Suppressor macrophage (primary cell): ENCODE measurements at places on chromosomes 12 and 14.

- no peak for DNase-seq
These were observed 64.1 kb downstream of the ITPR2 start for GRCh38 chr12:26768611-26769603.

DNA sequence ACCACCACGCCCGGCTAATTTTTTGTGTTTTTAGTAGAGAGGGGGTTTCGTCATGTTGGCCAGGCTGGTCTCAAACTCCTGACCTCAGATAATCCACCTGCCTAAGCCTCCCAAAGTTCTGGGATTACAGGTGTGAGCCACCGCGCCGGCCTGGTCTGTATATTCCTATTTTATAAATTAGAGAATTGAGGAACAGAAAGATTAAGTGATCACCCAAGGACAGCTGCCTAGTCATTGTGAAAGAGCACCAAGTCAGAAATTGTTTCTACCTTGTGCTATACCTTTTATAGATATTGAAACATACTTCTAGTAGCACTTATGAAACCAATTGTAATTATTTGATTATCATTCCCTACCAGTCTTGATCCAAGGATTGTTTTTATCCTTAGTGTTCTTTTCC lies 1.9 kb downstream of the KNTC1 start:
- DNase-seq, result no peak

DNA sequence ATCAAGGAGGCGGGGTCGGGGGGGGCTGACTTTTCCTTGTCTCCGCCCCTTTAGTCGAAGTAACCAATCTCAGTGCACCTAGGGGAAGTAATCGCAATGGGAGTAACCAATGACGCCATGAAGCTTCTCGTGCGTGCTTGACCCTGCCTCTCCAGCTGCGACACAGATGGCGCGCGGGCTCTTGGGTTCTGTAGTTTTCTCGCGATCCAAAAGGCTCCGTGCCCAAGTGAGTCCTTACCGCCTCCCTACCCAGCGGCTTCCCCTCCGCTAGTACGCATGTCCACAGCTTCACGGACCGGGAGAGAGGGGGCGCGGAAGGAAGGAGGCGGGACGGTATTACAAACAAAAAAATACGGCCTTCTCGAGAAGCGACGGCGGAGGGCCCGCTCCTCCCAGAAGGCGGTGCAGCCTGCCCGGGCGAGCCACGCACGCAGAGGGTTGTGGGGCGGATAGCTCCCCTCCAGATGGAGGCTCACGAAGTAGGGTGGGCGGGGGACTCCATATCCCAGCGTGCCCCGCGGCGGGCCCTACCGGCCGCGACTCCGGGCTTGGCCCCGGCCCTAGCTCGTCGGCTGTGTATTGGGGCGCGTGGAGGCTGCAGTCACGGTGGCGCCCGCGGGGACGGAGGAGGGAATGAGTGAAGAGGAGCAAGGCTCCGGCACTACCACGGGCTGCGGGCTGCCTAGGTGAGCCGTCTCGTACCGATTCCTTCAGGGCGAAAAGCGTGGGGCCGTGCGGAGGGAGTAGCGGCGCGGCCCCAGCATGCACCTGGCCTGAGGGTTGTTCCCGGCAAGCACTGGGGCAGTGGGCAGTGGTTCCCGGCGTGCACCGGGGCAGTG lies at the start of gene TARBP2:
Gene TARBP2 (plus strand): TSS at position 508 of the 839 bp plus-strand sequence. CDS start 126 bp downstream, at position 634.
- DNase-seq, result peak; percentile 98

DNA sequence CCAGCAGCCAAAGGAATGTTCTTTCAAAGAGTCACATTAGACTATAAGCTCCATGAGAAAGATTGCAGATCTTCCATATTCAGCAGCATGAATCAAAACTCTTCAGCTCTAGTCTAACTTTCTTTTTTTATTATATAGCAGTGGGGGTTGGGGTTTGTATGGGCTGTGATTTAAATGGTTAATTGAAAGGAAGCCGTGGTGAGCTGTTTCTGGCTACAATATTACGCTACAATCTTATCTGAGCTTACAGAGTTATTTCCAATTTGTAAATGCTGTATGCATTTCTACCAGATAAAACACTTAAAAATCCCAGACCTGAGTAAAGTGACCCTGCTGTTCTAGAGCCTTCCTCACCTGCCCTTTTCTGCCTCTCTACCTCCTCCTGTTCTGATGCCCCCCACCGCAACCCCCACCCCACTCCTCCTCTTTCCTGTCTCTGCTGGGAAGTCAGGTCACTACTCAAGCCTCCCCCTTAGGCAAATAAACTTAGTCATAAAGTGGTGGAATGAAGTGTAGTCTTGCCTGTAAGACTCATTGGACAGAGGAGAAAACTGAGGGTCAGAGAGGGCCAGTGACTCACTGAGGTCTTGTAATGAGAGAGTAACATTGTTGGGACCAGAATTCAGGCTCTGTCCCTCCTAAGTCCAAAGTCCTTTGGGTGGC lies 1089.5 kb downstream of the BCL11B start:
- DNase-seq, result no peak

DNA sequence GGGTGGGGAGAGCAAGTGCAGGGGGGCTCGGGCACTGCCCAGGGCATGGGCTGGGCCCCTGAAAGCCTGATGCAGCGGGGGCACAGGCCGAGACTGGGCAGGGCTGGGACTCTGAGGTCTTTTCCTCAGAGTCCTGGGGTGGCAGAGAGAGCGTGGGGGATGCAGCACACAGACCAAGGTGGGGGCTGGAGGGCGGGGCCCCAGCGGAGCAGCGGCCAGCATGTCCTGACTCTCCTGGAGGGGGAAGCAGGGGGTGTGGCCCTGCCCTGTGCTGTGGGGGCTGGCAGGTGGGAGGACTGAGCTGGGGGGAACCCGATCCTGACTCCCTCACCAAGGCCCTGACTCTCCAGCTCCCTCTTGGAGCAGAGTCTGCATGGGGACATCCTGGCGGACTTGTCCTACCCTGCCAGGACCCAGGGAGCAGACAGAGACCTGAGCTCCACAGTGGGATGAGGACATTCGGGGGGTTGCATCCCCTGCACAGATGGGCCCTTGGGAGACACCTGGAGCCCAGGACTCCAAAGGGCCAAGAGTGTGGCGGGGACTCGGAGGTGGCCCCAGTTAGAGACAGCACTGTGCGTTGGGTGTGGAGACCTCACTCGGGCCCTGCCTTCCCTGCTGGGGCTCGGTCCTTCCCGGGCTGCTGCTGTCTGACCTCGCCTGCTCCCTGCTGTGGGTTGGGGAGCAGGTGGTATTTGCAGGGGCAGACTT lies 326.1 kb downstream of the TMEM121 start:
- no peak for DNase-seq
